ENCODE measurements at places on chromosomes 7 and 10. TPM values are rescaled to one million over a fixed set of nuclear protein-coding genes. Genes with fewer than 3 reads are reported as not detected.

SLC26A5 gene
- polyA plus RNA-seq, result 0.41 TPM

DNA sequence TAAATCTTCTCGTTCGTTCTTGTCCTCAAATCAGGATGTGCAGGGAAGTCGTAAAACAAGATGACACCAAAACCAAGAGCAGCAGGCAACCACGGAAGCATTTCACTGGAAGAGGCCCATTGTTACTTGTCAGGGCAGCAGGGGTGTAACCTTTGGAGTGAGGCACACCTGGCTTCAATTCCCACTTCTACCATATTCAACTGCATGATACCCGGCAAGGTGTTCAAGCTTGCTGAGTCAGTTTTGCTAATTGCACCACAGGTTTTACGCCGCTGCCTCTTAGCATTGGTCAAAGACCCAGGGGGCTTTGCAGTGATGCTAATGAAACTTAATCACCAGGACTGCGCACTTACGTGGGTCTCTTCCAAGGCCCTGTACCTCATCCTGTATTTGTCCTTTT lies 50.0 kb upstream of the PTER start:
- no peak overlapping the region for H3K4me3 ChIP-seq
- no peaks in the 10 kb centered on the region for H3K36me3 ChIP-seq
- no peaks in the 10 kb centered on the region for H3K4me1 ChIP-seq
- no peak overlapping the region for H3K27ac ChIP-seq

DNA sequence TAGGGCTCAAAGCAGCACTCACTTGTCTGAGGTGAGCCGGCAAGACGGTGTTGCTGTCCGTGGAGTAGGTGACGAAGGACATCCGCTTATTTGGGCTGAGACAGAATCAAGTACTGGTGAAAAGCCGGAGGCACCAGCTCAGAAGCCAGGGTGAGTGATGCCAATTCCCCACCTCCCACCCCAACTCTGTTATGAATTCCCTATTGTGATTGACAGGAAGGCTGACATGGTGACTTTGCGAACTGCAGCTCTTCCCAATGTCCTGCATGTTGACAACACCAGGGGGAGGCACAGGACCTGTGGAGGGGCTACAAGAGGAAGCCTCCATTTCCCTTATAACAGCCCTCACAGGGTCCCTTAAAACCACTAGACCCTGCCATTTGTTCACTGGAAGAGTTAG lies 52.3 kb upstream of the MSMB start:
- no peaks in the 10 kb centered on the region for H3K36me3 ChIP-seq
- H3K27me3 ChIP-seq, result no peaks in the 10 kb centered on the region
- H3K4me1 ChIP-seq, result peaks cover 28% of the 10 kb centered on the region
- no peak overlapping the region for H3K4me3 ChIP-seq
- no peak overlapping the region for H3K27ac ChIP-seq

LFNG gene
- 10.1 TPM for polyA plus RNA-seq

GRCh38 chr10:132480356-132480755 lies 57.2 kb upstream of the INPP5A start:
- no peaks in the 10 kb centered on the region for H3K36me3 ChIP-seq
- H3K4me1 ChIP-seq, result peaks cover 17% of the 10 kb centered on the region
- no peak overlapping the region for H3K27ac ChIP-seq
- no peak overlapping the region for H3K4me3 ChIP-seq

GRCh38 chr10:104328896-104329710 lies 9.2 kb downstream of the ITPRIP start:
- H3K4me3 ChIP-seq, result no peak overlapping the region
- H3K36me3 ChIP-seq, result no peaks in the 10 kb centered on the region
- peak overlapping the region; percentile 69 for H3K27ac ChIP-seq
- peaks cover 85% of the 10 kb centered on the region for H3K4me1 ChIP-seq

FAM25A gene
- polyA plus RNA-seq, result not detected

- no peaks in the 10 kb centered on the region for H3K27me3 ChIP-seq
- no peak overlapping the region for H3K27ac ChIP-seq
- no peaks in the 10 kb centered on the region for H3K4me1 ChIP-seq
- H3K36me3 ChIP-seq, result no peaks in the 10 kb centered on the region
- no peak overlapping the region for H3K4me3 ChIP-seq
Measured at GRCh38 chr10:56785292-56785691, 424.2 kb upstream of the ZWINT start.

TLX1 gene
- polyA plus RNA-seq, result 0.44 TPM

GRCh38 chr10:124997771-124998623 lies 56.1 kb downstream of the ZRANB1 start:
- no peak overlapping the region for H3K4me3 ChIP-seq
- DNase-seq, result peak; percentile 21

DNA sequence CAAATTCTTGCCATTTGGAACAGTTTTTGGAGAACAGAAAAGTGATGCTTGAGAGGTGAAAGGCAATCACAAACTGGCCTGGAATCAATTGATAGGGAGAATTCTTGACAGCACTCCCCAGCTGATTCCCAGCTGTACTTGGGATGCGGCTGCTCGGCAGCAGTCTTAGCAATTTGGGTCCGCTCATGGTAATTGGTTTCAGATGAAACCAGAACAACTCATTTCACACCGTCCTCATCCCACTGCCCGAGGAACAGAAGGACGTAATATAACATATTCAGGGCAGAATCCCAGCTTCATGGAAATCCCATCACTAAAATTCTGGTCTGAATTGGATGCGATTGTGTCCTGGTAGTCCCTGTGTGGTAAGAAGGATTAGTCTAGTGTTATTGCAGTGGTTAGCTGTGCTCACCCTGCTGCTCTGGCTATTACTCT lies 223.3 kb upstream of the FERD3L start:
- H3K36me3 ChIP-seq, result no peaks in the 10 kb centered on the region
- no peaks in the 10 kb centered on the region for H3K27me3 ChIP-seq
- no peak overlapping the region for H3K27ac ChIP-seq
- H3K4me1 ChIP-seq, result no peaks in the 10 kb centered on the region

GRCh38 chr7:143885951-143886350 lies 16.0 kb downstream of the TCAF1 start:
- no peak overlapping the region for H3K27ac ChIP-seq
- H3K4me3 ChIP-seq, result no peak overlapping the region
- DNase-seq, result no peak
- no peaks in the 10 kb centered on the region for H3K36me3 ChIP-seq
- peaks cover 5% of the 10 kb centered on the region for H3K4me1 ChIP-seq

DNA sequence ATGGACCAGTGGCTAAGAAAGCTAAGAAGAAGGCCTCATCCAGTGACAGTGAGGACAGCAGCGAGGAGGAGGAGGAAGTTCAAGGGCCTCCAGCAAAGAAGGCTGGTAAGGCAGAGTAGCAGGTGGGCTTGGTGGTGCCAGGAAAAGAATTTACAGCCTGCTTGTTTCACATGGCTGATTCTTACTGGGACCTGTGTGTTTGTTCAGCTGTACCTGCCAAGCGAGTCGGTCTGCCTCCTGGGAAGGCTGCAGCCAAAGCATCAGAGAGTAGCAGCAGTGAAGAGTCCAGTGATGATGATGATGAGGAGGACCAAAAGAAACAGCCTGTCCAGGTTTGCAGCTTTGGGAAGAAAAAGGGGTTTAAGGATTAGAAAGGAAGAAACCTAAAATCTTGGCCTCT lies 5.0 kb downstream of the NOLC1 start:
- H3K4me3 ChIP-seq, result no peak overlapping the region
- H3K27ac ChIP-seq, result no peak overlapping the region
- no peaks in the 10 kb centered on the region for H3K36me3 ChIP-seq
- H3K27me3 ChIP-seq, result no peaks in the 10 kb centered on the region

PDE6C gene
- 0.09 TPM for polyA plus RNA-seq

DNA sequence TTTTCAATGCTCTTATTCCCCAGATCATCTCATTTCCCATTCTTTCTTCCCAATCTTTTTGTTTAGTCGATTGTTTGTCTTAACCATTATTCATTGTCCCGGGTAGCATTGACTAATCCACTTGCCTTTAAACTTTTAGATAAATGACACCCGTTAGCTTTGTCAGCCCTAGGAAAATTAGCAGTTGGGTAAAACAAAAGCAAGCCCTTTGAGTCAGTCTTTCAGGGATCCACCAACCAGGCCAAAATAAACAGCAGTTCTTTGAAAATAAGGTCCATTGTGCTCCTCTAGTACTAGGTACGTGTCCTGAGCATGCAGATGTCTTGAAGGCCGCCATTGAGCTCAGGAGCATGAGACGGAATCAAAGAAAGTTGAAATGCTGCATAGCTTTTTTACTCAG lies 369.7 kb upstream of the MYO3A start:
- DNase-seq, result no peak
- no peak overlapping the region for H3K4me3 ChIP-seq

GRCh38 chr7:121397822-121398221 lies 1.7 kb upstream of the FAM3C start:
- H3K27ac ChIP-seq, result no peak overlapping the region
- H3K4me3 ChIP-seq, result no peak overlapping the region
- no peaks in the 10 kb centered on the region for H3K4me1 ChIP-seq
- H3K27me3 ChIP-seq, result no peaks in the 10 kb centered on the region
- DNase-seq, result no peak

DNA sequence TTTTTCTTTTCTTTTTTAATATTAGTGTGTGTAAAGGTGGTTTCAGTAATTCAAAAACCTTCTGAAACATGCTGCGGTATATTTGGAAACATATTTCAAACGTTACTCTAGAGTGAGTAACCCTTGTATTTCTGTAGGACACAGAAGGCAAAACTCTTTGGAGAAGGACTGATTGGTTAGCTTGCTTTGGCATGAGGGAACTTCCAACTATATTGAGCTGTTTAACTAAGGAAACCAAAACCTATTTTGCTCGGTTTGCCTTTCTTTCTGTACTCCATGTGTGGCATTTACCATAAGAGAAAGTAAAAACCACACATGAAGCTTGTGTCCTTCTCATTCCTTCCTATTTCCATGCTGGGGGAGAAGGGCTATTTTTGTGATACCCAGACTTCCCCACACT lies 149.8 kb downstream of the DYNC1I1 start:
- no peaks in the 10 kb centered on the region for H3K27me3 ChIP-seq
- H3K36me3 ChIP-seq, result no peaks in the 10 kb centered on the region
- no peak for DNase-seq
- H3K4me3 ChIP-seq, result no peak overlapping the region
- H3K27ac ChIP-seq, result no peak overlapping the region

- H3K27me3 ChIP-seq, result no peaks in the 10 kb centered on the region
- no peak for DNase-seq
- H3K4me1 ChIP-seq, result peaks cover 3% of the 10 kb centered on the region
- H3K27ac ChIP-seq, result no peak overlapping the region
Measured at GRCh38 chr10:78045237-78045636, 11.6 kb downstream of the RPS24 start.

PSTK gene
- 15.7 TPM for polyA plus RNA-seq

- no peak overlapping the region for H3K27ac ChIP-seq
- DNase-seq, result no peak
- H3K27me3 ChIP-seq, result no peaks in the 10 kb centered on the region
- H3K36me3 ChIP-seq, result no peaks in the 10 kb centered on the region
Measured at GRCh38 chr7:77393261-77393660, 22.9 kb downstream of the GSAP start.

DNA sequence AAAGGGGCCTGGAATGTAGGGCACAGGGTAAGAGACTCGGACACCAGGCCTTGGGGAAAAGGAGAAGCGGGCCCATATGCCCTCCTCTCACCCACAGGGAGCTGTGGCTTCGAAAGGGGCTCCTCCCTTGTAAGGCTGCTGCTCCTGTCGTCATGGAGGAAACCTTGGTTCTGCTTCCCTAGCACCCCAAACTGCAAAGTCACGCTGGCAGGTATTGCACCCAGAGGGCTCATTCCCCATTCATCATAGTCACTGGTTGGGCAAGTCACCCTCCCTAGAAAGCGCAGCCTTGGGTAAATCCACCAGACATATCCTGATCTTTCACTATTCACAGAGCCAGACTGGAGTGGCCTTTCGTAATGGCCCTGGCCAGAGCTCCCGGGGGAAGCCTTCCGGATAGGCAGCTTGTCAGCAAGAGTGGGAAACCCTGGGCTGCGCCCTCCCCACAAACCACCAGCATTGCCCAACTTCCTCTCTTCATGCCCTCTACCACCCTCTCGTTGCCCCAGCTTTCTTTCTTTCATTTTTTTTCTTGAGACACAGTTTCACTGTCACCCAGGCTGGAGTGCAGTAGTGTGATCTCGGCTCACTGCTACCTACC lies 121.0 kb downstream of the HIP1 start:
- H3K4me1 ChIP-seq, result no peaks in the 10 kb centered on the region
- H3K4me3 ChIP-seq, result no peak overlapping the region
- H3K36me3 ChIP-seq, result no peaks in the 10 kb centered on the region

CLRN3 gene
- not detected for polyA plus RNA-seq

- peak overlapping the region; percentile 15 for H3K27ac ChIP-seq
- H3K4me3 ChIP-seq, result no peak overlapping the region
- no peaks in the 10 kb centered on the region for H3K27me3 ChIP-seq
- no peaks in the 10 kb centered on the region for H3K36me3 ChIP-seq
- no peak for DNase-seq
- H3K4me1 ChIP-seq, result peaks cover 14% of the 10 kb centered on the region
Measured at GRCh38 chr10:114556236-114557122, 101.6 kb downstream of the ABLIM1 start.

HTR5A gene
- 2.8 TPM for polyA plus RNA-seq

DNA sequence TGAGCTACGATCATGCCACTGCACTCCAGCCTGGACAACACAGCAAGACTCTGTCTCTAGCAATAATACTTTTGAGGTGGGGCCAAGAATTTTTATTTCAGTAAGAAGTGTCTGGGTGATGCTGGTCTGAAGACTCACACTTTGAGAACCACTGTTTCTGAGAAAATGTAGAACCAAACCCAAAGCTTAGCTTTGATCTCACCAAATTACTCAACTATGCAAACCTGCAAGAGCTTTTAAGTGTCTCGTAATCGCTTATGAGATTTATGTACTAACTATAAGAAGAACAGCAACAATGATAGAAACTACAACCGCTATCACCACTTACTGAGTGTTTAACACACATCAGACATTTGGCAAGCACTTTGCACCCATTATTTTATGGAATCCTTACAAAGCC lies 29.5 kb downstream of the APBB1IP start:
- H3K27ac ChIP-seq, result no peak overlapping the region
- H3K4me1 ChIP-seq, result no peaks in the 10 kb centered on the region
- H3K36me3 ChIP-seq, result no peaks in the 10 kb centered on the region
- DNase-seq, result no peak

DNA sequence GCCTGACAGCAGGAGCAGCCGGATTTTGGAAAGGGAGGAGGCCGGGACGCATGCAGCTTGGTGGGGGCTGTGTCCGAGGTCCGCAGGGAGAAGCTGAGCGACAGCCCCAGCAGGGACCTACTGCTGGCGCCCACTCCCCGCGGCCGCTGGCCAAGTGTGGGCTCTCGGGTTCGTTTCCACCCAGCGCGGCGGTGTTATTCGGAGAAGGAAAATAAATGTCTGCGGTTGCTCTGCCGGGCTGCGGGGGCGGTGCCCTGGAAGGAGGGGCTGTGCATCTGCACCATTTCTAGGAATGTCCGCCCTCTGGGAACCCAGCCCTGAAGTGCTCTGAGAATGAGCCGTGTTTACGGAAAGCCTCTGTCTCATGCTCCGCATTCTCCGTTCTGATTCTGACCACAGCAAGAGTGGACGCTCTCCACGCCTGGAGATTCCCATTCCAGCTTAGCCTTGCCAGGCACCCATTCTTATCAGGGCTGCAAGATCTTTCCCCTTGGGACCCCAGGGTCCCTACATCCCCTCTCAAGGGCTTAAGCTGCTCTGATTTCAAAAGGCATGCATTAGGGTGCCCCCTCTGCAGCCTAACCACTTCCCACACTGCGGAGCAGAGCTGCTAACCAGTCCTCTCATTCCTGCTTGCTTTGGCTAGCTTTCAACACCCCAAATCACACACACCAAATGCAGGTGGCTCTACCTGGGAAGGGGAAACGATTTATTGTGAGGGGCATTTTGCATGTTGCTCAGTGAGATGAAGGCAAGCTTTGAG lies 256.6 kb upstream of the GLI3 start:
- H3K27ac ChIP-seq, result no peak overlapping the region
- peaks cover 6% of the 10 kb centered on the region for H3K4me1 ChIP-seq
- H3K36me3 ChIP-seq, result no peaks in the 10 kb centered on the region
- DNase-seq, result peak; percentile 79
- no peaks in the 10 kb centered on the region for H3K27me3 ChIP-seq
- H3K4me3 ChIP-seq, result peak overlapping the region; percentile 19
